ENCODE measurements at places on chromosomes 12 and 14. TPM values are rescaled to one million over a fixed set of nuclear protein-coding genes. Genes with fewer than 3 reads are reported as not detected.
A peak's percentile ranks its signal among the peaks of the same experiment; 100 is the strongest.

DNA sequence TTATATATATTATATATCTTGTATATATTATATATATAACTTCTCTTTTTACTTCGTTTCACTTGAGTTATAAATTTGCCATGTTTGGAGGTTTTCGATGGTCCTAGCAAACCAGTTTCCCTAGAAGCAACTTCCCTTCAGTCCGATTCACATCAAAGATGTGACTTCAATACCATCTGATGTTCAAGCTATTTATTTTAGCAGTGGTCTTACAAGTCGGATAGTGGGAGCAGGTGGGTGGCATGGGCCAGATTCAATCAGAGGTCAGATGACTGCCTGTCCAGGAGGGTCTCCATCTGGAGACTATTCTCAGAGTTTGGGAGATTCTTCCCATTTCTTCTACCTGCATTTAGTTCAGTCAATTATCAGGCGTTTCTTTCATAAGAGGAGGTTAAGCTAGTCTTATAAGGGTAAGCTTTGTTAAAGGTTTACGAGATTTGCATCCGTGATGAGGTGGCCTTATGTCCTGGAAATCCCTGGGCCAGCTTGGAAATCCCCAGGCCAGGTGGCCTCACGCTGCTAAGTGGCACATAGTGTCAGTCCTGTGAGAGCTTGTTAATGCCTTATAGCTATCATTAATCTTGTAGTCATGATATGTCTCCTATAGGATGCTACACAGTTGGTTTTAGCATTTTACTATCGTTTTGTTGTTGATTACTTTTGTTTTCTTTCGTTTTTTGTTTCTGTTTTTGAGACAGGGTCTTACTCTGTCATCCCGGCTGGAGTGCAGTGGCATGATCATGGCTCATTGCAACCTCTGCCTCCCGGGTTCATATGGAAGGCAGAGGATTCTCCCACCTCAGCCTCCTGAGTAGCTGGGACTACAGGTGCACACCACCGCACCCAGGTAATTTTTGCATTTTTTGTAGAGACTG, 145.8 kb downstream of the BICD1 start:
- no peak for DNase-seq

Gene TSPAN8
- total RNA-seq = 1.3 TPM

Gene GDF3
- total RNA-seq = not detected

- peak; percentile 42 for DNase-seq
These were observed 1.1 kb upstream of the CKAP4 start for GRCh38 chr12:106248846-106249371.

- DNase-seq = peak; percentile 96
These were observed 15.8 kb downstream of the CD9 start for GRCh38 chr12:6215932-6216494.

Gene IL22
- total RNA-seq = not detected

Gene DICER1
- total RNA-seq = 36.3 TPM

DNA sequence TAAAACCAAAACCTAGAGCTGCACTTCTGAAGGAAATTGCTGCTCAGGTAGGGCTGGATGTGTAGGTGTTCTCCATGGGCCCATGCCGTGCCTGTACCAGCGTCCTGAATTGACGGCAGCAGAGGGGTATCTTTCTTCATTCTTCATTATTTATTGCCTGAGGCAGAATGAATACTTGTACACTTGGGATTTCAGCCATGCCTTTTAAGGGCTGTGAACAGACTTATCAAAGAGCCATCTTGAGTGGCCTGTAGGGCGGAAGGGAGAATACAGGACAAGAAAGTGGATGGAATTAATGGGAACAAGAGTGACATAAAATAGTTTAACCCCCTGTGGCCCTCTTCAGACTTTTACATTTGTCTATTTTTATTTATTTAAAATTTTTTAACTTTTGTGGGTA, 61.4 kb downstream of the RASSF3 start:
- no peak for DNase-seq

- no peak for DNase-seq
These were observed 232.5 kb downstream of the BCL11B start for GRCh38 chr14:99039331-99040041.

GRCh38 chr12:57236201-57236924, 6.9 kb downstream of the SHMT2 start:
- no peak for DNase-seq

Gene CMTM5
- total RNA-seq = not detected

- no peak for DNase-seq
These were observed 19.7 kb downstream of the VDR start for GRCh38 chr12:47885012-47885501.

GRCh38 chr12:80709811-80710726, 2.6 kb downstream of the MYF6 start:
- peak; percentile 39 for DNase-seq

DNA sequence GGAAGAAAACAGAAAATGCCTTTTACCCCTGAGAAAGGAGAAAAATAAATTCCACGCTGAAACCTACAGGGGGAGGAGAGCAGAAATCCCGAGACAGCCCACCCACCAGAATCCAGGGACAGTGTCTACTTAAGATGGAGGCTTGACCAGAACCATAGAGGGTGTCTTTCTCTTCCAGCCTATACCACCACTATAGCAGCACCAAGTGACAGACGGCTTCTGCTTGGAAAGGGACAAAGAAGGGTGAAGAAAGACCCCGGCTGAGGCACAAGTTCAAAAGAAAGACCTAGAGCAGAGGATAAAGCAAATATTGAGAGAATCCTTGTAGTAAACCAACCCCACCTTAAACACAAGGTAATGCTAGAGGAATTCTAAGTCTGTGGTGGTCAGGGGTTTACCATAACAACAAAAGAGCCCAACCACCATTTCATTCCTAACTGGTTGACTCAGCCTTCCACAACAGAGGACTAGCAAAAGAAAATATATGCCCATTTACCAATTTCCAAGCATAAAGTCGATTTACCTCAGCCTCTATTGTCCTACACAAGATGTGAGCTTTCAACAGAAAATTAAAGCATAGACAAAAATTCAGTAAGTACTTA, 105.3 kb upstream of the FOXG1 start:
- peak; percentile 90 for DNase-seq

GRCh38 chr12:124021007-124021406, 48.0 kb downstream of the ZNF664 start:
- no peak for DNase-seq

- no peak for DNase-seq
These were observed 268.2 kb downstream of the ALG10 start for GRCh38 chr12:34290381-34290995.
